ENCODE measurements at places on chromosomes 5 and 9.

GRCh38 chr9:88949425-88949824, 41.8 kb upstream of the S1PR3 start:
- H3K27me3 ChIP-seq, result no peaks in the 10 kb centered on the region
- H3K36me3 ChIP-seq, result no peaks in the 10 kb centered on the region
- no peak overlapping the region for H3K27ac ChIP-seq
- peaks cover 5% of the 10 kb centered on the region for H3K4me1 ChIP-seq
- H3K4me3 ChIP-seq, result no peak overlapping the region

DNA sequence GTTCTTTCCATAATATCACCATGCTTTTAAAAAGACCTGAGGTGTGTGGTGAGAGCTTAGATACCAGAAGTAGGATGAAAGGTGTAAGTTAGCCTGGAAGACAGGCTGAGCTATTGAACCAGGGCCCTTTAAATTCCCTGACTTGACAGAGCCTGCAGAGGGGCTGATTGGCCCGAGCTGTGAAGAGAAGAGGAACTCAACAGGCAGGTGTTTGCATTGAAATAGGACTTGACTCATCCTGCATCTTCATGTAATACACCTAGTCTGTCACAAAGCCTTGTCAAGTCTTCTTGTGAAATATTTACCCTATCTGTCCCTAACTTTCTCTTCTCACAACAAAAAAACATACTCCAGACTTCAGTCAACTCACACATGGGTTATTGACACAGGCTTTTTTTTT, 16.6 kb upstream of the ANP32B start:
- no peak overlapping the region for H3K4me3 ChIP-seq
- H3K4me1 ChIP-seq, result peaks cover 5% of the 10 kb centered on the region
- DNase-seq, result no peak
- peaks cover 8% of the 10 kb centered on the region for H3K27me3 ChIP-seq
- no peaks in the 10 kb centered on the region for H3K36me3 ChIP-seq

- H3K27ac ChIP-seq, result no peak overlapping the region
- H3K4me1 ChIP-seq, result no peaks in the 10 kb centered on the region
- DNase-seq, result no peak
- H3K27me3 ChIP-seq, result no peaks in the 10 kb centered on the region
- no peaks in the 10 kb centered on the region for H3K36me3 ChIP-seq
These were observed 10.5 kb downstream of the SHISAL2B start for GRCh38 chr5:64700765-64701164.

DNA sequence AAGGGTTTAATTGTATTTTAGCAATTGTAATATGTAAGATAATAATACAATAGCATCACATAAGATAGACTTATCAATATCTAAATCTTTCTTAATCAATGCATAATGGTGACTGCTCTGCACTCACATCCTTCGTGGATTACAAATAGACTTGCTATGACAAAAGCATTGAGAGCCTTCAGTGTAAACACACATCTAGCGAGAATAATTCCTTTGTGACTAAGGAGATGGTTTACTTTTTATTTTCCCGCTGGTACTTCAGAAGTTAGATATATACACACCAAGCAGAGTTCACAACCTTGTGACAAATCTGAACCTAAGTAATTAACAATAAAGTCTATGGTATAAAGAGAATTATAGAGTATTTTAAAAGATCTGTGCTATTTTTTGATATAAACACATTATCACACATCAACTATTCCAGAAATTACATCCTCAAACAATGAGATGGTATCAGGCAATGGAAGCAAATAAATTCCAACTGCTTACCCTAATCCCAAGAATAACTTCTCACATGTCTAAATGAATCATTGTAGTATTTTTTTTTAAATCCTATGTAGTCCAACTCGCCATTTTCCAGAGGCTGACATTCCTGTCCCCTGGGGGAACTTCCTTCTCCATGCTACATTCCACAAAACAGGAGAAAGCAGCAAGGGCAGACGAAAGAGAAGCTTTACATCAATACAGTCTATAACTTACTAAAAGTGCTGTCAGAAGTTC, 51.2 kb downstream of the MAPKAP1 start:
- H3K27ac ChIP-seq, result no peak overlapping the region
- DNase-seq, result no peak
- H3K4me1 ChIP-seq, result no peaks in the 10 kb centered on the region
- no peak overlapping the region for H3K4me3 ChIP-seq
- peaks cover 7% of the 10 kb centered on the region for H3K36me3 ChIP-seq

DNA sequence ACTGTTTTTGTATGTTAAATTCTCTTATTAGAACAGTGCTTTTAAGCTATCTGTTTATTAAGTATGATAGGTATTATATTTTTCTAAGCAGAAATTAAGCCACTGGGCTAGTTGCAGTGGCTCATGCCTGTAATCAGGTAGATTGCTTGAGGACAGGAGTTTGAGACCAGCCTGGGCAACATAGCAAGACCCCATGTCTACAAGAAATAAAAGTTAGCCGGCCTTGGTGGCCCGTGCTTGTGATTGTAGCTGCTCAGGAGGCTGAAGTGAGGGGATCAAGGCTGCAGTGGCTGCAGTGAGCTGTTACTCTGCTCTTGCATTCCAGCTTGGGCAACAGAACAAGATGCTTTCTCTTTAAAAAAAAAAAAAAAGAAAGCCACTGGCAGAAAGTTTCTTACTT, 45.0 kb upstream of the LRRC70 start:
- H3K27me3 ChIP-seq, result no peaks in the 10 kb centered on the region
- H3K4me1 ChIP-seq, result no peaks in the 10 kb centered on the region
- no peak overlapping the region for H3K27ac ChIP-seq
- peaks cover 23% of the 10 kb centered on the region for H3K36me3 ChIP-seq
- DNase-seq, result no peak
- no peak overlapping the region for H3K4me3 ChIP-seq

DNA sequence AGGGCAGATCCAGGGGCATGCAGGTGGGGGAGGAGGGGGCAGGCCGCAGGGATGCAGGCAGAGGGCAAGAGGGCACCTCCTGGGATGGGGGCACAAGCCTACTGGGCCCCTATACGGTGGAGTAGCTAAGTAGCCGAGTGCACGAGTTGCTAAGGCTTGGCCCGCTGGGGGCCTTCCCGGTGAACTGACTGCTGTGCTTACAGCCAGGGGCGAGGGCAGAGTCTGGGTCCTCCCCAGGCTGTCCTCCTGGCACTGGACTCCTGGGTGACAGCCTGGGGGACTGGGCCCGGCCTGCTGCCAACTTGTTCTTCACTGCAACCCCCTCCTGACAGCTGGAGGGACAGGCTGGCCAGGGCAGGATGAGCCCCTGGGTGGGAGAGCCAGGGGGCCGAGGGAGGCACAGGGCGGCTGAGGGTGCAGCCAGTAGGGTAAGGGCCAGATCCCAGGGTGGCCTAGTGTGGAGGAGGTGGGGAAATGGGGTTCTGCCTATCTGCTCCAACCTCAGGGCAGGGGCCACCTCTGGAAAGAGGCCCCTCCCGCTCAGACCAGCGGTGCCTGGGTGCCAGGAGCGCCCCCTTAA, 1.7 kb upstream of the EGFL7 start:
- H3K27ac ChIP-seq, result no peak overlapping the region
- peaks cover 43% of the 10 kb centered on the region for H3K4me1 ChIP-seq
- no peak overlapping the region for H3K4me3 ChIP-seq
- H3K36me3 ChIP-seq, result no peaks in the 10 kb centered on the region
- no peak for DNase-seq

DNA sequence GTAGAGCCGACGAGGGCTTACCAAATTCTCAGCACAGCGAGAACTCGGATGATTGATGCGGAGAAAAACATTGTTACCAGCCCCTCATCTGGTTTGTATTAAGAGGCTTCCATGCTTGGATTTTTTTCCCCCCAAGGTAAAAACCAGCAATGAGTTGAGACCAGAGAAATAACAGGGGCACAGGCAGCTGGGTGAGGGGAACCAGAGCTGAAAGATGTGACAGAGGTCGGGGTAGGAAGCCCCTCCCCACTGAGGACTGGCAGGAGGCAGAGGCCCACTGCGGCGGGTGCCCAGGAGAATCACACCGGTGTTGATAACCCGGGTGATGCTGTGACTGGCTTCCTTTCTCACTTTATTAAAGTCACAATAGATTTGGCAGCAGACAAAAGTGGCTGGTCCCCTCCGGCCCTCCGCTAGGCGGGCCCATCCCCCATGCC, 116.5 kb upstream of the PHYKPL start:
- DNase-seq, result no peak
- H3K4me3 ChIP-seq, result no peak overlapping the region
- peaks cover 15% of the 10 kb centered on the region for H3K27me3 ChIP-seq
- no peaks in the 10 kb centered on the region for H3K36me3 ChIP-seq

Measured in T-cell (primary cell).